ENCODE measurements at places on chromosomes 1 and 21.
A peak's percentile ranks its signal among the peaks of the same experiment; 100 is the strongest.

DNA sequence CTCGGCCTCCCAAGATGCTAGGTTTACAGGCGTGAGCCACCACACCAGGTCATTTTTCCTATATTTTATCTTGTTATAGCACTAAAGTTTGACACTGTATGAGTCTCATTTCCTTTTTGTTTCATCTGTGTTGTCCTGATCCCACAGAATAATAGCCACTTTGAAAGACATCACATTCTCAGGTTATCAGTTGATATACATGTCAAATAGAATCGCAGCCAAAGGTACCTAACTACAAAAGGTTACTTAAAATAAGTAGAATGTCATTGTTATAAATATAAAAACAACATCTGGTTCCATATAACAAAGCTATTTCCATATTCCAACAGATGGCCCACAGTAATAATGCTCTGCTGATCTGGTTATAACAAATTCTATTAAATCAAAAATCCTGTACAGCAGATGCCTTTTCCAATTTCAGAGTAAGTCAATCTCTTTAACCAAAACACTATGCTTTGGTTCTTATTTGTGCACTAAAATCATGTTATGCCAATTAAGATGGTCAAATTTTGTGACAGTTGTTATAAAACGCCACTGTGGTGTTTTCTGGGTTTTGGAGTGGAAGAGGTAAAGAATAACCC is 6.0 kb downstream of the FOXJ3 start:
- no peak for DNase-seq

DNA sequence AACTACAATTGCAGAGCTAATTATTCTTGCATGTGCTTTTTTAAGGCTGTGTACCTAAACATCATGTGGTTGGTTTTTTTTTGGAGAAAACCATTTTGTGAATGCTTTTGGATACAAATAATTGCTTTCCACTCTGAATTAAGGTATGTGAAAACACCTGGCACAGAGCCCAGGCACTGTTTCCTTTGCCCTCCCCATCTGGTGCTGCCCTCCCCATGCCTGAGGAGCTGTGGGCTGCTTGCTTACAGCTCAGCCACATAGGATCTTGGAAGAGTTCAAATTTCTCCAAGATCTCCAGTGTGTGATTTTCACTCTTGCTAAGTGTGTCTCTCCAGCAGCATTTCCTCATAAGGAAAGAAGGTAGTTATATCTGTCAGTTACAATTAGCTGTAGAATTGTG is 27.8 kb downstream of the DNM3 start:
- no peak for DNase-seq

DNA sequence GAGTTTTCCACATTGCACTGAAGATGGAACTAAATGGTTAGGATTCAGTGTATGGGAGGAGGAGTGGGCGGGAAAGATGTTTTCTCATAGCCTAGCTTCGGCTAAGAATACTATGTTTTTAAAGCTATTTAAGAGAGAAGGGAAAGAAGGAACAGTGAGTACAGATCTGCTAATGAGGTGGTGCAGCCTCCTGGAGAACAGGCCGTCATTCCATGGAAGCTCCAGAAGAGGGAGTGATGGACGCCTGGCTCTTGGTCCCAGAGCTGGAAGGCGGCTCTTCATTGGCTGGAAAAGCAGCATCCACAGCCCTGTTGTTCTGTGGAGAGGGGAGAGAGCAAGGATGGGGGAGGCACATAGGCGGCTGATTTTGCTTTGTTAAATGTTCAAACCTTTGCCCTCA is 6.9 kb downstream of the CAMK1G start:
- peak; percentile 51 for DNase-seq

- no peak for DNase-seq
Measured at GRCh38 chr1:51622455-51622913, 5.6 kb downstream of the OSBPL9 start.

DNA sequence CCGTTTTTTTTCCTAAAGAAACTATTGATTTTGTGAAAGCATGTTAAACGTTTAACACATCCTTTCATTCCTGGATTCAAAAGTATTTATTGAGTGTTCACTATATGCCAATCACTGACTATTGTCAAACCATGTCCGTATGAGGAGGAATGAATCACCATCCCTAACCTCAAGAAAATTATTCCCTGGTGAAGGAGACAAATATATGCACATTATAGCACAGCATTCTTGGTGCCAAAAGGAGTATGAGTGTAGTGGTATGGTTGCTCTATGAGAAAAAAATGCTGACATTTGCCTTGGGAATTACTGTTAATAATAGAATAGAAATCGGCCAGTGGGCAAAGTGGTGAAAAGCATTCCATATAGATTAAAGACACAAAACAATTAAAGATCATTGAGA is 1390.1 kb downstream of the MRPL39 start:
- no peak for DNase-seq

DNA sequence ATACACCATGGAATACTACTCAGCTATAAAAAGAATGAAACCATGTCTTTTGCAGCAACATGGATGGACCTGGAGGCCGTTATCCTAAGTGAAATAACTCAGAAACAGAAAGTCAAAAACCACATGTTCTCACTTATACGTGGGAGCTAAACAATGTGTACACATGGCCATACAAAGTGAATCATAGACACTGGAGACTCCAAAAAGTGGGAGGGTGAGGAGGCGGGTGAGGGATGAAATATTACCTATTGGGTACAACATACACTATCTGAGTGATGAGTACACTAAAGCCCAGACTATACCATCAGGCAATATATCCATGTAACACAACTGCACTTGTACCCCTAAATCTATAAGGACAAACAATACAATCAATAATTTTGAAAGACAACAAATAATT is 39.5 kb upstream of the FAM20B start:
- no peak for DNase-seq

DNA sequence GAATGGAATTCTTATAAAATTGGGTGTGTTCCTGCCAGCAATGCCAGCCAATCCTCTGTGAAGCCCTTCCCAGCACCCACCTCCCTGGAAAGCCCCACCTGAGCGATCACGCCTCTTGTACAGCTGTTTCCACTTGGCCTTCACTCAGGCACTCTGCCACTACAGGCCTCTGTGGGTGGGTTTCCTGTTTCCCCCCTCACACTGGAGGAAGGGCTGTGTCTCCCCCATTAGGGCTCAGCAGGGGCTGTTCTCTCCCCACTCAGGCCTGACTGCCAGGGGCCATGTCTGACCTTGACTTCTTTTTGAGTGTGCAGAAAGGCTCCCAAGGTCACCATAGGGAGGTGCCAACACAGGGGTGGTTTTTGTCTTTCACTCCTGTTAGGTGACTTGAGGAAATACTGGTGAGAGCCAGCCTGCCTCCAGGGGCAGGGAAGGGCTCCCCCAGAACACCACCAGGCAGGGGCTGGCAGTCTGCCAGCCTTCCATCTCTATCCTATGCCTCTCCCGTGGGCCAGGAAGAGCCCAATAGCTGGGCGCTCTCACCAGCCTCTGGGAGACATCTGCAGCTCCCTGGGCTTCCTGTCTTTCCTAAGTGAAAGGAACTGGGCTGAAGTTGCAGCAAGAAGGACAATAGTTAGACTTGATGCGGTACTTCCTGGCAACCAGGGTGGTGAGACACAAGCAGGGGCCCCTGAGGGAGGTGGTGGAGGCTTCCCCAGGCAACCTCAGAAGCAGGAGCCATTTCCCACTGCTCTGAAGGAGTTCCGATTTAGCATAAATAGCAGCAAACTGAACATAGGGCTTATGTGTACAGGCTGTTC is 49.1 kb downstream of the ELK4 start:
- DNase-seq, result no peak

GRCh38 chr1:50424045-50424883 is 1.0 kb upstream of the DMRTA2 start:
- DNase-seq, result no peak

DNA sequence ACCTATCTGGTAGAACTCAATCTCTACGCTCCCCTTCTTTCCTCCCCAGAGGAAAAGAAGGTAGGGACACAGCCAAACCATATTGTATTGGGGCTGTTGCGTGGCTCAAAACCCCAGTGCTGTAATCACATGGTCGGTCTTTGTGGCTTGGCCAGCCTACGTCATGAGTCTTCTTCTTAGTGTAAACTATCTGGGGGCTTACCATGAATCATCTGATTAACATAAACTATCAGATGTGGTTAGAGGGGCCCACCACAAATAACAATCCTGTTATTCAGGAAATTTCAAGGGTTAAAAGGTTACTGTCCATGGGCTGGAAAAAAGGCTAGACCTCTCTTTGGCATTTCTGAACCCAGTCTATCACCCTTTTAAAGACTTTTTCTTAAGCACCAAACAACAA is 49.5 kb upstream of the GPR52 start:
- DNase-seq, result no peak

GRCh38 chr1:31405578-31406245 is 7.3 kb upstream of the SERINC2 start:
- DNase-seq, result no peak

GRCh38 chr1:201108614-201109013 is 3.6 kb downstream of the CACNA1S start:
- DNase-seq, result no peak

- no peak for DNase-seq
Measured at GRCh38 chr21:41016472-41016871, 151.5 kb upstream of the BACE2 start.

GRCh38 chr1:115544131-115544530 is 97.6 kb upstream of the VANGL1 start:
- no peak for DNase-seq

DNA sequence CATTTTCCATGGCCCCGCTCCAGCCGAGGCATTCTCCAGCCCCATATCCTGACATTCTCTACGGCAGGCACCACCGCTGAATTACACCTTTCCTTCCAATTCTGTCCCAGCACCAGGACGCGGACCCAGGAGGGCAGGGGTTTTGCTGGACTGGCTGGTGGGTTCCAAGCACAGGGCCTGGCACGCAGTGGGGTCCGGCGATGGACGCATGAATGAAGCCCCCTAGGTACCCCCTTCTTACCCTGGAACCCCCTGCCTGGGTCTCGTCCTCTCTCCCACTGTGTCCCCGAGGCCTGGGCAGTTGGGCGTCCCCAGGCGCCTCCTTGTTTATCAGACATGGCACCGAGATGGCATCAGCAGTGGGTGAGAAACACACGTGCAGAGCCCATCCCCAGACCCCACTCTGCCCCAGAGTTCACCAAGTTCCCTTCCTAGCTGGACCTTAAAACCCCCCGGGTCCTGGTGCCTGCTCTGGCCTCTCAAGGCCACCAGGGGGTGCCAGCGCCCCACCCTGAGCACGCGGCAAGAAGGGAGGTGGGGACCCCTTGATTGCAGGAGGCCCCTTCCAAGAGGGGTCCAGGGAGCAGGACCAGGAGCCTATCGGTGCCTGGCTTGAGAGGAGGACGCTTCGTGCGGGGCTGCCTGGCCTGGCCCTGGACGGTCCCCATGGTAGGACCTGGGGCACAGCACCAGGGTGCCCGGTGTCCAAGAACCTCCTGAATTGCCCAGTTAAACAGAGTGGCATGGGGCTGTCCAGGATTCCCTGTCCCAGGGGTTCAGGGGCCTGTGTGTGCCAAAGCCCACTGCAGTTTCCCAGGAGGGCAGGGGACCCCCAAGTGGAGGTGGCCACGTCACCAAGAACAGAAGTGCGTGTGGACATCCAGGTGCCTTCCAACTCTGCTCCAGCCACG is 46.1 kb downstream of the MEGF6 start:
- peak; percentile 21 for DNase-seq

DNA sequence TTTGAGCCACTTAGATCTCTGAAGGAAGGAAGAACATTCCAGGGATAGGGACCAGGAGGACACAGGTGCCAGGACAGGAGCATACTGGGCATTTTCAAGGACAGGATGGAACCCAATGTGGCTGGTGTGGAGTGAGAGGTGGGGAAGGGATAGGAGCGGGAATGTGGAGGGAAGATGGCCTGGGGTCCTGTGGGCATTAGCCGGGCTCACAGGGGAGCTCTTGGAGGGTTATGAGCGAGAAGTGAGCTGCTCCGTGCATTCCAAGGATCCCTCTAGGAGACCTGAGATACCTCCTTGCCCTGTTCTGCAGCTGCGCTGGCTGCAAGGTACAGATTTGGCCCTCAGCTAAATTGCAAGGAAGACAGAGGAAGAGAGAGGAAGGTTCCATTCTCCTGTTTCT is 87.5 kb downstream of the IER5 start:
- DNase-seq, result no peak

GRCh38 chr1:235079443-235080296 is 49.0 kb downstream of the TOMM20 start:
- no peak for DNase-seq

GRCh38 chr1:77063118-77063517 is 156.1 kb downstream of the PIGK start:
- DNase-seq, result no peak

GRCh38 chr1:103107741-103108375 is 464 bp downstream of the COL11A1 start:
- no peak for DNase-seq

DNA sequence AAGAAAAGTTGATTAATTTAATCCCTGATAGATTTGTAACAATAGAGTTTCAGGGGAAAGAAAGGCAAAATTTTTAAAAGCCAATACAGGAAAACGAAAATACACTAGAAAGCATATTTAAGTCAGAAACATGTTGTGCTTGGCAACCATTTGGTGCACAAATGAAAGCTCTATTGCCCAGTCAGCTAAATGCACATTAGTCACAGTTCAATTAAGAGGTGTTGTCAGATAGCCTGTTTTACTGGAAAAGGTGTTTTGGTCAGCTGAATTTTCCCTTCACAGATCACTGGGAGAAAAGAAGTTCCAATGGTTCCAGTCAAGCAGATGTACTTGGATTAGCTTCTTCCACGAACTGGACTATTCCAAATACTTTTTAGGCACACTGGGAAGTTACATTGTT is 25.4 kb downstream of the RGS4 start:
- DNase-seq, result no peak

- DNase-seq, result no peak
Measured at GRCh38 chr1:185070051-185070450, 24.7 kb downstream of the RNF2 start.

- no peak for DNase-seq
Measured at GRCh38 chr1:70840260-70840953, 207.2 kb downstream of the PTGER3 start.

- no peak for DNase-seq
Measured at GRCh38 chr1:184647471-184647870, 107.2 kb downstream of the EDEM3 start.

GRCh38 chr21:39444421-39445180 is 977 bp downstream of the LCA5L start:
- no peak for DNase-seq

- no peak for DNase-seq
Measured at GRCh38 chr1:166083887-166084286, 82.9 kb downstream of the FAM78B start.

GRCh38 chr1:225253173-225253572 is 174.7 kb downstream of the LBR start:
- DNase-seq, result no peak

DNA sequence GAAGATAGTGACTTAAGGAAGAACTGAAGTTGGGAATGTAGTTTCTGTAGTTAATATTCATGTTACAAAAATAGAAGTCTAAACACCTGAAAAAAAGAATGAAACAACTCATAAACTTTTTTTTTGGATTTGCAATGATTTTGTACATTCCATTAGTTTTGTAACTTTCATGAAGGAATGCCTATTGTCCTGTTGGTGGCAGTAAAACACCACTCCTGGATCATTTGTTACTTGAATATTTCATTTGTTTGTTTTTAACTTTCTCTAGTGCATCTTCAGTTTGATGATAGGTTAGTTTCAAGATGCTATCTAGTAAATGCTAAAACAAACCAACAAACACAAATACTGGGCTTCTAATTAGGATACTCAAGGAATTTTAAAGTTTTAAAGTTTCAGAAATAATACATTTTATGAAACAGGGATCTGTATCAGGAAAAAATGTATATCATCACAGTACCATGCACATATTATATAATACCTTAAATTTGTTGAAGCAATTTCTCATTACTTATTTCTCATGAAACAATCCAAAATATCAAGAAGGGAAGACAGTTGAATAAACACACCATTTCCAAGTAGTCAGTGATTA is 229.7 kb upstream of the CACYBP start:
- DNase-seq, result no peak

GRCh38 chr21:32137931-32138330 is 140.9 kb downstream of the MIS18A start:
- DNase-seq, result no peak
